ENCODE measurements at places on chromosomes 7 and 10.

GRCh38 chr7:2481195-2481594, 5.0 kb upstream of the GRIFIN start:
- DNase-seq = no peak

DNA sequence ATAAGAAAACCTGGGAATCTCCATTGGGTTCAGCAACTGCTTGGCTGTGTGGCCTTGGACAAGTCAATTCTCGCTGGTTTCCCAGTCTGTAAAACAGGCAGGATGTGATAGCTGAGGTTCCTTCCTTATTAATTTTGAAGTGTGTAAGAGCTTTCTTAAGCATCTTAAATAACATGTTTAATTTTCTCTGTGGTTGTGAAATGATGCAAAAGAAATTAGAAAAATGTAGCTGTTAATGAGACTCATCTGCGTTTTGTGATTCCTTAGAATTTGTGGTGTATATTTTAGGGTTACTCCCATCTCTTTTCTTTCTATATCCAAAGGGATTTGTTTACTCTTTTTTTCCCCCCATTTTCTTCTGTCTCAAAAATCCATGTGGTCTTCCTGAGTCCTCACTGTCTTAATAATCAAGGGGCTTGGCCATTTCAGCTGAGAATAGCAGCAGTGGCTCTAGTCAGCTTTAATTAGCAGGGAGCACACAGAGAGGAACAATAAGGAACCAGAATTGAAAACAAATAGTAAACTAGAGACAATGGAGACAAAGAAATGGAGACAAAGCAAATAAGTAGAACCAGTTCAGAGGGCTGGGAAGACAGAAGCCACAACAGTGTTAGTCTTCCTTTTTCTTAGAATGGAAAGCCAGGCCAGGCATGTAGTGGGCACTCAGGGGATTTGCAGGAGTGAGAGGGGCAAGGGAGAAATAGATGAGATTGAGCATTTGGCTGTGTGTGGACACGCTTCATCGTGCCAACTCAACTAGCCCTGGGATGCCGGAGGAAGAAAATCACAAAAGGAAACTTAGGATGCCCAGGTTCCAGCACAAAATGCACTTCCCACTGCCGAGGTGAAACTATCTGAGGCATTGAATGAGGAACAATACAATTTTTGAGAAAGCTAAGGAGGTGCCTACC, 93.9 kb downstream of the CHN2 start:
- no peak for DNase-seq

GRCh38 chr7:29398011-29398410, 165.6 kb upstream of the PRR15 start:
- no peak for DNase-seq

- no peak for DNase-seq
These were observed 152.7 kb downstream of the SH2D4B start for GRCh38 chr10:80690434-80690833.

- no peak for DNase-seq
These were observed 6.7 kb upstream of the PILRA start for GRCh38 chr7:100366411-100367250.

- DNase-seq = no peak
These were observed 312.0 kb upstream of the ZMIZ1 start for GRCh38 chr10:78756604-78757343.

DNA sequence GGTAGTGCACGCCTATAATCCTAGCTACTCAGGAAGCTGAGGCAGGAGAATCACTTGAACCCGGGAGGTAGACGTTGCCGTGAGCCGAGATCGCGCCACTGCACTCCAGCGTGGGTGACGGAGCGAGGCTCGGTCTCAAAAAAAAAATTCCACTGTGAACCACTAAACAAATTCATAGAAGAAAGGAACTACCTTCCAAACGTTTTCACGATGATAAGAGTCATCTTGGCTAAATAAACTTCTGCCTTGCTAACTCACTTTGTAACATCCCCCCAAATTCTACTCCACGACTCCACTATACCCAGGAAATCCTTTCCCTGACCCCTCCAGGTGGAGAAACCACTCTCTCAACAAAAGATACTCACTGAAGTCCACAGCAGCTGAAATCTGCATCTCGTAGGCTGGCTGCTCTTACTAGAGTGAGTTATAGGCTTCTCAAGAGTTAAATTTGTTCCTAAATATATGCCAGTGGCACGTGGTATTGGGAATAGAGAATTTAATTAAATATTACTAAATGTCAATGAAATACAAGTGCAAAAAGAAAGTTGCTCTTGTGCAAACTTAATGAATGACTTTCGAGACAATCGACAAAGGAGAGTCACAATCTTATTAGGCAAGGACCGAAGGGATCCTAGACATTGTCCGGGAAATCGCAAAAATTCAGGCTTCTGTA, 1.6 kb upstream of the GTF2I start:
- no peak for DNase-seq

DNA sequence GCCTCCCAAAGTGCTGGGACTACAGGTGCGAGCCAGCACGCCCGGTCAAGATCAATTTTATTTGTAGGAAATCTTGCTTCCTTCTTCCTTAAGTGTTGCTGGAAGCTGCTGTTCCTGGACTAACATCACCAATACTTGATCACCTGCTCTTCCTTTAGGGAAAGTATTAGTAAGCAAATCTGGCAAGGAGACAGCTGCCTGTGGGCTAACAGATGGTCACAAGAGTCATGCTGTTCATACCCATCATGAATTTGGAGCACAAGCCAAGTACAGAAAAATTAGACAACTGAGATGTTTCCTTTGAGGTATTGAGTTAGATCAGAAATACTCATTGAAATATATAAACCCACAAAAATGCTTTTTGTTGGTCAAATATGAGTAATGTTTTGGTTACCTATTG, 27.9 kb downstream of the BAIAP2L1 start:
- DNase-seq = no peak

DNA sequence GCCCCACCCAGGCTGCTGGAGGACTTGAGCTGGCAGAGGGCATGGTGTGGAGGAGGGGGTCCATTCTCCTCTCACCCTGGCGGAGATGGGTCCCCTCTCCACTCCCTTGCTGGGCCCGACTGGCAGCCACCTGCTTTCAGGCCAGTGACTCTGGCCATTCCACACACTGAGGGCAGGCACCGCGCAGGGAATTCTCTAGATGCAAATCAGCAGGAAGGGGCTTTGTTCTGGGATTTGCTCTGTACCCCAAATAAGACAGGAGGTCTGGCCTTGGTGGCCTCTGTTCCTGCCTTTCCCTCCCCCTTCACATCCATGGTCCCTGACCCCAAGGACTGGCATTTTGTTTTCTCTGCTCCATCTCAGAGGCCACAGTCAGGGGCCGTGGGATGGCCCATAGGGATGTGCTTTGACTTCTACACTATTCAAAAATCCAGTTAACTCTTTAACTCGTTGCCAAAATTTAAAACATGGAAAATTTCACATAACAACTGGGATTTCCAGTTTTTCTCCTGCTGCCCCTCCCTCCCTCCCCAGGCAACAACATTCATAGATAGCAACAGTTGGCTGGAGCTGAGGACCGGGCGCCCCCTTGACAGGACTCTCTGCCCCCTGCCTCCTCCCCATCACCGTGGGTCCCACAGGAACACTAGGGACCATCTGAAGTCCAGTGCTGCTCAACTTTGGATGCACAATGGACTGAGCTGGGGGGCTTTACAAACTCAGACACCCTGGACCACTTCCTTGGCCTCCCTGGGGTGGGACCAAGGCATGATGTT, 33.9 kb downstream of the PPIF start:
- DNase-seq = no peak

DNA sequence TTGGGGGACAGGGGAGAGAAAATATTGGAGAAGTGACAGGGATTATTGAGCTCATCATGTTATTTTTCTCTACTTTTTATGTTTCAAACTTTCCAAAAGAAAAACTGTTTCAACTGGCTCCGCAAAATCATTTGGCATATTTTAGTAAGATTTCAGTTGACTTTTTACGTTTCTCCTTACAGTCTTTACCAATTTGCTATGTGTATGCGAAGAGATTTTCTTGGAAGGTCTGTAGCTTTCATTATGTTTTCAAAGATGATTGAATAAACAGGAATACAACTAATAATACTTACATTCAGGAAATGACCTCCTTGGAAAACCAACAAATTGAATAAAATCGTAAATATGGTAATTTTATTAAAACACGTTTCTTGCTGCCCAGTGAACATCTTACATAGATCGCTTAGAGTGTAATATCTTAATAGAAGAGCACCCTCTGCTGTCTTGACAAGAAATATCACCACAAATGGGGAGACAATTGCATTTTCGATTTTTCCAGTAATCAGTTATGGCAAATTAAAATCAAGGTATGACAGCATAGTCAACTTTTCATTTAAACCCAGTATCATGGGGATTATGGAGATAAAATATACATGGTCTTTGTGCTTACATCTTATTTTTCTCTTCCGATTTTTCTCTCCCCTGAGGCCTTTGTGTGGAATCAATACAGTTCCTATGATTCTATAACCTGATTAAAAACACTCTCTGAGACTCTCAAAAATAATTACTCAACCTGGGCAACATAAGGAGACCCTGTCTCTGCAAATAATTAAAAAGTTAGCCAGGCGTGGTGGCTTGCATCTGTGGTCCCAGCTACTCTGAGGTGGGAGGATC, 43.1 kb downstream of the MBL2 start:
- no peak for DNase-seq

GRCh38 chr7:121576148-121576917, 180.2 kb upstream of the FAM3C start:
- no peak for DNase-seq

DNA sequence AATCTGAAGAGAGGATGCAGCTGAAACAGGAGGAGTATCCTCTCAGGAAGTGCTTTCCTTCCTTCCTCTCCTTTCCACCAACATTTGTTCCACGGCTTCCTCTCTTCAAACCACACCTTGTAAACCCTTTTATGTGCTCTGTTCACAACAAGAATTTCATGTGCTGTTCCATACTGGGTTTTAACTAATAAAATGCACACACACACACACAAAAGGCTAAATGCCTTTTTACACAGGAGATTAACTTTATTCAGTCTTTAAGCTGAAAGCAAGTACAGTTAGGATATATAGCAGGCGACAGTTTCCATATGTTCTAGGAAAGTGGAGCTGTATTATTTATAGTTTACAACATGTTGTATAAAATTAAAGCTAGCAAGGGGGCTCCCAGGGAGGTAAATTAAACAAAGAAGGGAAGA, 106.7 kb downstream of the REEP3 start:
- DNase-seq = peak; percentile 45

GRCh38 chr10:70477661-70478162, 855 bp upstream of the PALD1 start:
- DNase-seq = no peak

- DNase-seq = no peak
These were observed 270.5 kb downstream of the CCDC3 start for GRCh38 chr10:12730809-12731519.

DNA sequence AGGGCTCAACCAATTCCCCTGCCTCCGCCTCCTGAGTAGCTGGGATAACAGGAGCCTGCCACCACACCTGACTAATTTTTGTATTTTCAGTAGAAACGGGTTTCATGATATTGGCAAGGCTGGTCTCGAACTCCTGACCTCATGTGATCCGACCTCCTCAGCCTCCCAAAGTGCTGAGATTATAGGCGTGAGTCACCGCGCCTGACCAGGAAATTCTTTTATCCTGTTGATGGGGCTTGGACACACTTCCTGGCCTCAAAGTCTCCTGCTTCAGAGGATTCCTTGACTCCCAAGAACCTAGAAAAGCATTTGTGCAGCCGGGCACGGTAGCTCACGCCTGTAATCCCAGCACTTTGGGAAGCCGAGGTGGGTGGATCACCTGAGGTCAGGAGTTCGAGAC, 16.2 kb downstream of the ZNF425 start:
- no peak for DNase-seq

GRCh38 chr10:13091801-13092200, 8.2 kb upstream of the OPTN start:
- no peak for DNase-seq

- DNase-seq = no peak
These were observed 29.4 kb upstream of the UTF1 start for GRCh38 chr10:133200621-133201031.

GRCh38 chr10:1059902-1060301, 3.7 kb downstream of the WDR37 start:
- no peak for DNase-seq

DNA sequence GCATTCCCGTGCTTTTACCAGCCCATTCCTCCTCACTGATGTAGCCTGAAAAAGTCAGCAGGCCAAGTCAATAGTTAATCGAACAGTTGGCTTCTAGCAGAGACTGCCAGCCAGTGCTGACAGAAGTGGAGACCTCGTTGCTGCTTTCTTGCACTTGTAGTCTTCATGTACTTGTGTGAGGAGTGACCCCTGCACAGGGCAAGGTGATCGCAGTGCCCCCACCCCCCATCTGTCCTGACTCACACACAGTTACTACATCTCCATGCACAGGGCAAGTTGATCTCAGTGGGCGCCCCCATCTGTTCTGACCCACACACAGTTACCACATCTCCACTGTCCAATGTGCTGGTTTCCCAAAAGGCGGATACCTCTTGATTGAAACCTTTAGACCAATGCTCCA, 34.2 kb downstream of the C10orf71 start:
- no peak for DNase-seq

DNA sequence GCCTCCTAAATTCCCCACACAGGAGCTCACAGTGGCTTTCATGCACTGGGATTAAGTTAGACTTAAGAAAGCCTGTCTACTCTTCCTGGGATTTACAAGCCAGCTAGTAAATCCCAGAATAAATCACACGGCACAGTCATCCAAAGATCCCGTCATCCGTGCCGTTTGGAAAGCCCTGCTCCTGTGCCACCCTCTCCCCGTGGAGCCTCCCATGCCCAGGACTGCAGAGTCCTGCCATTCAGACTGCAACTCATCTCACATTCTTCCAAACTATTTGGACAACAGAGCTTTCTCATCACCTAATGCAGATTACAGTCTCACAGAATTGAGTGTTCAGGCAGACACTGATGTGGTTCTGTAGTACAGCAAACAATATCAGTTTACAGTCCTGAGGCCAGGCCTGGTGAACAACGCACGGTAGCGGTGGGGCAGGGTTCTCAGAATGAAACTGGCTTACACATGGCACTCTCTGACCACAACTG, 166.5 kb downstream of the EGFR start:
- DNase-seq = no peak

DNA sequence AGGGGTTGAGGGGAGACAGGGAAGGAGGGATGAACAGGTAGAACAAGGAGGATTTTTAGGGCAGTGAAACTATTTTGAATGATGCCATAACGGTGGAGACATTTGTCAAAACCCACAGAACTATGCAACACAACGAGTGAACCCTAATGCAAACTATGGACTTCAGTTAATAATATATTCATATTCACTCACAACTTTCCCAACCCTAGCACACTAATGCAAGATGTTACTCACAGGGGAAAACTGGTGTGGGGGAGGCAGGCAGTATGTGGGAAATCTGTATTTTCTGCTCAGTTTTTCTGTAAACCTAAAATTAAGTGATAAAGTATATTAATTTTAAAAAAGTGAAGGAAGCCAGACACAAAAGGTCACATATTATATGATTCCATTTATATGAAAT, 17.3 kb downstream of the GNA12 start:
- DNase-seq = no peak

GRCh38 chr7:73707045-73707631, 12.3 kb downstream of the STX1A start:
- no peak for DNase-seq

DNA sequence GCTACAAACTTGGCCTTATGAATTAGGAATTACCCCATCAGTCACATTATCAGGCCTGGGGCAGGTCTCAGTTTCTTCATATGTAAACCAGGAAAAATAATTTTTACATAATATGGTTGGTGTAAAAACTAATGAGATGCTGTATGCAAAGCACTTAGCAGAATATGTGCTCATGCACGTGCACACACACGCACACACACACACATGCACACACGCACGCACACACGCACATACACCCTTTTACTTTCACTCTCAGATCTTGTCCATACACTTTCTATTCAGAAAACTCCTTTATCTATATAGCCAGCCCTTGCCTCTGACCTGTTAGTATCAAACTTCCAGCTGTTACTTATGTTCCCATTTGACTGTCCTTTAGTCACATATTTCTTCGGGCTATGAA, 92.7 kb downstream of the CREB5 start:
- DNase-seq = no peak
